ENCODE measurements at places on chromosomes 4 and X.

DNA sequence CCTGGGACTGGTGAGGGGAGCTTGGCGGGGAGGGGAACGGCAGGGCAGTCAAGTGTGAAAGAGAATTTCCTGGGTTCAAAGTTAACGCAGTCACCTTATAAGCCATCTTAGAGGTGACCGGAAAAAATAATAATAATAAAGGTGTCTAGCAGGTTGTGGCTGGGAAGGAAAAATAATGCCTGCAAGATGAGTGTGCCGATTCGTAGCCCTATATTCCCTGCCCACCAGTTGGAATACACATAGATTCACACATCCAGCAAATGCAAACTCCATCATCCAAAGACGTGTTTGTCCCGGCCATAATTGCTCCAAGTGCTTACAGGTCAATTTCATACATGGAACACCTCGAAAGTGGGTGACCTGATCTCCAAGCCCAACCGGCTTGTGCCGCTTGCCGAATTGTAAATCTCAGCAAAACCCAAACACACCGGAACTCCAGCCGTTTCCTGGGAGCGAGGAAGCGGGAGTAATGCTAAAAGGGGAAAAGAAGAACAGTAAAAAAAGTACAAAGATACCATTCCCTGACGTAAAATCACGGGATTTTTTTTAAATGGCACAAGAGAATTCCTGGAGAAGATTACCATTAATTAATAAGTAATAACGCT lies 1.3 kb upstream of the FAT1 start:
- no peak for DNase-seq

- no peak for DNase-seq
Measured at GRCh38 chr4:89324671-89325070, 17.1 kb upstream of the GPRIN3 start.

- DNase-seq, result no peak
Measured at GRCh38 chrX:7985568-7985967, 58.4 kb upstream of the PNPLA4 start.

GRCh38 chrX:40976981-40977380 lies 108.3 kb upstream of the USP9X start:
- no peak for DNase-seq

GRCh38 chrX:10893366-10893765 lies 217.8 kb upstream of the HCCS start:
- no peak for DNase-seq

- no peak for DNase-seq
Measured at GRCh38 chrX:137354851-137355250, 211.1 kb upstream of the ZIC3 start.

GRCh38 chr4:2427383-2428334 lies 8.9 kb downstream of the CFAP99 start:
- DNase-seq, result no peak

Data from Right ventricle myocardium inferior (tissue), 1 donor.